ENCODE measurements at places on chromosomes 4 and X.

DNA sequence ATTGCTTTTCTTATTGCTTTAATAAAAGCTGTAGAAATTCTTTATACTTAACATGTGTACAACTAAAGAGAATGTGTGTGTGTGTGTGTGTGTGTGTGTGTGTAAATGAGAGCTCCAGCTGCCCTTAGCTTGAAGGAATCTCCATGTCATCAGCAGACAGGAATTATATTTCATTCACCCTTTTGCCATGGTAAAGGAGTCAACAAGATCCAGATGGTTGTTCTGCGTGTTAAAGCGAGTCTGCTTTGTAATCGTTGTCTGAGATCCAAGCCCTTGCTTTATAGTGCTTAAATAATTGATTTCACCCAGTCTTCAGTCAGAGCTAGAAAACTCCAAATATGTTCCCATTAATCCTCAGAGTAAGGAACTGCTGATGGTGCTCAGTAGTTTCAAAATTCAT lies 285.5 kb downstream of the PDGFC start:
- DNase-seq = no peak

GRCh38 chr4:142352712-142353111 lies 493.4 kb downstream of the INPP4B start:
- DNase-seq = no peak

- DNase-seq = no peak
Measured at GRCh38 chr4:84644087-84644486, 61.2 kb downstream of the CDS1 start.

DNA sequence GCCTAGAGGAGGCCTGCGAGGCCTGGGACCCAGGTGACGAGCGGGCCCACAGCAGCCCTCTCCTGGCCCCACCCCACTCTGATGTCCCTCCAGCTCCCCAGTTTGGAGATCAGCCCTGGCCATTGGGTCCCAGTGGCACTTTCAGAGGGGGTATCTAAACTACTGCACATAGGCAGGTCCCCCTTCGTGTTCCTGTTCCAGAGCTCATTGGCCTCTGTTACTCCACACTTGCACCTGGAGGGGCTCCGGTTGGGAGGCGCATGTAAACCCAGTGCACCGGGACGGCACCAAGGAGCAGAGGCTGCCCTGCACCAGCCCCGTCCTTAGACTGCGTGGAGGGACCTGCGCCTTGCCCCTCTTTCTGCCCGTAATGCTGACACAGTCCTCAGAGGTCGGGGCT lies 34.3 kb downstream of the TRMT44 start:
- no peak for DNase-seq

GRCh38 chr4:165711436-165711835 lies 161.6 kb upstream of the TLL1 start:
- DNase-seq = no peak

- DNase-seq = no peak
Measured at GRCh38 chr4:107837776-107838618, 13.3 kb downstream of the SGMS2 start.

DNA sequence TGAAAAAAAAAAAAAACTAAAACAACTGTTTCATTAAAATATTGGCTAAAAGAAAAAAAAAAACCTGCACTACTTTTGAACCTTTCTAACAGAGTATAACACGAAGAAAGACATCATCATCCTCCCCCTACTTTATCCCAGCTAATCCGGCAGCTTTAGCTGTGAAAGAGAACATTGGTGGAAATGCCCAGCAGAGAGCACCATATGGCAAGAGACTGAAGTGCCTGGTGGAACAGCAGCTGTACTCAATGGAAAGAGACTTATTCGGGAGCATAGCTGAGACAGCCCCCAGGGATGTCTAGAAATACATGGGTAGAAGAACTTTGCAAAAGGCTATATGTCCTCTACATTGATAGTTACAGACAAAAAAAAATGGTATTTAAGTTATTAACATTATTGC lies 30.3 kb downstream of the STPG2 start:
- DNase-seq = no peak

DNA sequence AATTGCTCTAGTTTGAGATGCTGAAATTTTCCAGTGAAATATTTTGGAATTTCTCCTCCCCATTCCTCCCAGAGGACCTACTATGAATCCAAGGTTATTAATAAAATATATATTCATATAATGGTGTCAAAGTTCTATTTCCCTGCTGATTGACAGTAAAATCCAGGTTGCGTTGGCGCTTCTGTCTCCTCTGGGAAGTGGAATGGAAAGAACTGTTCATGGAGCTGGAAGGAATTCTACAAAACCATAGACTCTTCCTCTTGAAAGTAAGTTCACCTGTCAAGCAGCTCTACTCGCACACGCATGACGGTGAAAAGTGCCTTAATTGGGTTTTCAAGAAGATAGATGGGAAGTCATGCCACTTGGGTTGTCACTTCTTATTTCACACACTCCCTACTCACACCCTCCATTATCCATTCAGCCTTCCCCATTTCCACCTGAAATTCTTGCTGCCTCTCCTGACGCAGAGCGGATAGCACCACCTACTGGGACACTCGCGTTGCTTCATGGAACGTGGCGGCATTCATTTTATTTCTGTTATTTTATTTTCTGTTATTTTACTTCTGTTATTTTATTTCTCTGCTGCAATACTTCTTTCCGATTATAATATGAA lies 351.6 kb downstream of the NLGN4X start:
- no peak for DNase-seq

- no peak for DNase-seq
Measured at GRCh38 chr4:19386786-19387185, 864.9 kb upstream of the SLIT2 start.

GRCh38 chrX:67780694-67781109 lies 236.9 kb downstream of the AR start:
- peak; percentile 6 for DNase-seq

DNA sequence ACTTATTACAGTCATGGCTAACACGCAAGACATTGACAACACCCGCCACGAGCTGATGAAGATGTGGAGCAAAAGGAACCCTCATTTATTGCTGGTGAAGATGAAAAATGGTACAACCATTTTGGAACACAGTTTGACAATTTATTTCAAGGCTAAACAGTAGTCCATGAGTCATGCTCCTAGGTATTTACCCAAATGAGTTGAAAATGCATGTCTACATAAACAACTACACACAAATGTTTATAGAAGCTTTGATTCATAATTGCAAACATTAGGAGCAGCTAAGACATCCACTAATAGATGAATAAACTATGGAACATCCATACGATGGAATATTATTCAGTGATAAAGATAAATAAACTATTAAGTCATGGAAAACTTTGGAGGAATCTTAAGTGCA lies 580.1 kb downstream of the RAPGEF2 start:
- no peak for DNase-seq

DNA sequence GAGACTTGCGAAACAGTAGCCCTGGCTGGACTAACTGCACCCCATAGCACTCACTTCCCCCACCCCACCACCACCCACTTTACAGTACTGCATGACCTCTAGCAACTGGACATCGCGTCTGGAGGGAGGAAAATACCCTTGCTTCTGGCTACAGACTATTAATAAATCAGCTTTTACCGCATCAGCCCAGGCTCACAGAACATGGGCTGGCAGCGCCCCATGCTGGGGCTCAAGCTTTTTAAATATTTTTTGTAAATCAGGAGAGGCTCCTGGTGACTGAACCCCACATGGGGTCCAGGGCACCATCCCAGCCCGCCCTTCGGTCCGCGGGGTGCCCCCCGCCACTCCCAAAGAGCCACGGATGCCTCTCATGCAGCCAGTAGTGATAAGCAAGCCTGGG lies 2.7 kb downstream of the HS6ST2 start:
- no peak for DNase-seq

DNA sequence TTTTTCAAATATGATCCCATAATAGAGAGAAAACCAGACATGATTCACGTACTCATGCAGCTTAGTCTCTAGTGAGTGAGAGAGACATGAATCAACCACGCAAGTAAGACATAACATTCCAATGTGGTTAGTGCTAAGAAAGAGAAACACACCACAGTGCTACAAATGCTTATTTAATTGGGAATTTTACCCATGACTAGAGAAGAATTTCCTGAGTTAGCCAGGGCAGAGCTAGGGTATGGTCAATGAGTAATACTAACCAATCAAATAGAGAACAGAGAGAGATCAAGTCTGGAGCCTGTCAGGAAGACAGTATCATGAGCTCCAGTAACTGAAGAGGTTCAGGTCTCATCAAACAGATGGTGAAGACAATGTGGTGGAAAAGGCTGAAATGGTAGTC lies 495.2 kb downstream of the PDGFC start:
- no peak for DNase-seq

DNA sequence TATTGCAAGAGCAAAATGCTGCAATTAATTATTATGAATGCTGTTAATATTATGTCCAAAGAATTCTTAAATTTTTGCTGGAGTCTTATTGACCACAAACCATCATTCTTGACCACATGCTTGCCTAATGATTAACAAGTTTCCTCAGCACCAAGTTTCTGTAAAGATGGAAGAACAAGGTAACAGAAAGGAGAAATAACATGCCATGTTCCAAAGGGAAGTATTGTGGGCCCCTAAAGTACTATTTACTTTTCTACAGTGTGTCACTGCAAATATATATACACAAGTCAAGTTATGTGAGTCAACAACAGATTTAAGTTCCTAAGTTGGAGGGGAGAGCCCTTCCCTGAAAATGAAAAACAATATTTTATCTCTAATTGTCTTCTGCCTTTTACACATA lies 20.6 kb downstream of the FAM47E start:
- DNase-seq = no peak

DNA sequence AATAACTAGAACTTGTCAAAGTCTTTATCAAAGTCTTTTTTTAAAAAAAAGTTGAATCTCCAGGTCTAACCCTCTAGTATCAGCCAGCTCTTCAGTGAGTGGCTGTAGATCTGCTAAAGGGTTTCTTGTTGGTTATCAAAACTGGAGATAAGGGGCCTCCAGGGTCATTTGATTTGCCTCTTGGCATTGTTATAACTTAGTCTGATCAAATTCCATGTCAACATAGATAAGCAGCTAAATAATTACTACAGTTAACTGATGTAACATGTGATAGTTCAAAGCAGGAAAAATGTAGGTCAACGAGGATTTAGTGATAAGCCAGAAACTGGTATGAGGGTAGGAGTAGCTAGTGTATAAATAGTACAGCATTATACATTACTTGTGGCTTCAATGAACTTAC lies 465.1 kb downstream of the PDHA2 start:
- no peak for DNase-seq

- no peak for DNase-seq
Measured at GRCh38 chrX:24676403-24677024, 17.2 kb upstream of the POLA1 start.

- no peak for DNase-seq
Measured at GRCh38 chr4:164695650-164696049, 58.3 kb upstream of the SMIM31 start.

- no peak for DNase-seq
Measured at GRCh38 chr4:10031668-10032590, 10.6 kb upstream of the SLC2A9 start.

GRCh38 chr4:112225157-112225556 lies 6.4 kb upstream of the AP1AR start:
- no peak for DNase-seq

- DNase-seq = no peak
Measured at GRCh38 chrX:136584545-136584944, 52.5 kb downstream of the VGLL1 start.

GRCh38 chrX:47097018-47097417 lies 18.8 kb downstream of the RGN start:
- no peak for DNase-seq

DNA sequence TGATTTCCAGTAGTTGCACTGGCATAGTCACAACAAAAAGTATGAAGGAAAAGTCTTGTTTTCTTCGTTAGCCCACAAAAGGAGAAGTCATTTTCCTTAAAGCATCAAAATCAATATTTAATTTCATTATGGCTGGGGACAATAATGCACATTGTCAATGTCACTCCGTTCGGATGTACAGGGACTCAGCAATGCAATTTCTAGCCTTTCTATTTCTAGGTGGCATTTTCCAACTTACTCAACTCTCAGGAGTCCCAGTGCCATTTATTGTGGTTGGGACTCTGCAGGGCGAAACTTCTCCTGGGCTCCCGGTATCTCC lies 99.6 kb downstream of the CEP135 start:
- peak; percentile 23 for DNase-seq

GRCh38 chr4:81407726-81408125 lies 64.0 kb downstream of the RASGEF1B start:
- no peak for DNase-seq

DNA sequence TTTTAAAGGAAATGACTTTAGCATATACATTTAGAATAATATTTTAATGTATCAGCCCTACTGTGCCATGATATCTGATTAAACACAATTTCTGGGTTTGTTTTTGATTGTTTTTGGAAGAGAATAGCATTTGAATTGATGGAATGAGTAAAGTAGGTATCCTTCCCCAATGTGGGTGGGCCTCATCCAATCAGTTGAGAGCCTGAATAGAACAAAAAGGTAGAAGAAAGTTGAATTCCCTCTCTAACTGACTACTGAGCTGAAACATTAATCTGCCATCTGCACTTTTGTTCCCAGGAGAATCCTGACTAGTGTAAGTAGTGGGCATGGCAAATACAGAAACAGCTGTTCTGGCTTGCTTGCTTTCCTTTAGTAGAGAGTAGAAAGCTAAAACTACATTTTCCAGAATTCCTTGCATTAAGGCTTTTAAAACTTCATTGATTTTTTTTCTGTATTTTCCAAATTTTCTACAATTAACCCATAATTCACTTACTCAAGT lies 9.7 kb upstream of the SEC24D start:
- no peak for DNase-seq

DNA sequence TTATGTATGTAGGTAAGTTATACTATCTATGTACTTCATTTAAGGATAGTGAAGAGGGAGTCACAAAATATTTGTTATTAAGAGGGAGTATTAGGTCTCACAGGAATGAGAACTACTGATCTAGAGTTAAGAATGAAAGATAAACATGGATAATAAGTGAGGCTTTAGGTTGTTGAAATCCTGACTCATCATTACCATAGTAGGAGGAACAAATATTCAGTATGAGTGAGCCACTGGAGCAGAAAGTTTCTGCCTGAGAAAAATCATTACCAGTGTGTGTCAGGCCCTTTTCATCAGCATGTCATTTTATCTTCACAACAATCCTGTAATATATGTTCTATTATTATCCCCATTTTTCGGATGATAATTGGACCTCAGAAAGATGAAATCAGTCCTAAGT lies 27.2 kb upstream of the IGSF1 start:
- no peak for DNase-seq

GRCh38 chr4:56149591-56149990 lies 200.8 kb downstream of the CEP135 start:
- DNase-seq = no peak

DNA sequence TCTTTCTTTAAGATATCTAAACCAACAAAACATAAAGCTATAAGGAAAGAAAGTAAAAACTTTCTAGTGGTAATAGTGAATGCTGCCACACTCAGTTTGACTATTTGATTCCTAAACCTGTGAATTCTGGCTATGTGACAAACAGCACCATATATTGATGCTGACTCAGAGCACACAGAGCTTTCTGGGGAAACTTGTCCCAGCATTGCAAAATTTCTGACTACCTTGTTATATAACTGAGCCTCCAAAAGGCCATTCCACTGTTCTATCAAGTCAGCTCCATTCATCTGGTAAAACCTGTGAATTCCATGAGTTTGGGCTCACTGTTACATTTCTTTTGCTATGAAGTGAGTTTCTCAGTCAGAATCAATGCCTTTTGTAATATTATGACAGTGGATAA lies 1229.7 kb downstream of the PCDH18 start:
- DNase-seq = no peak

All from bone marrow (tissue), 2 donors.